Karpas-422 (cell line): ENCODE measurements at places on chromosomes 7 and 10. TPM values are rescaled to one million over a fixed set of nuclear protein-coding genes. Genes with fewer than 3 reads are reported as not detected.
A peak's percentile ranks its signal among the peaks of the same experiment; 100 is the strongest.

AKR1C4 gene
- not detected in 2 replicates for total RNA-seq

FAM25G gene
- not detected in 2 replicates for total RNA-seq

NPFFR1 gene
- total RNA-seq, result not detected in 2 replicates

ZNF680 gene
- 18.3 and 73.6 TPM in 2 replicates for total RNA-seq

DNA sequence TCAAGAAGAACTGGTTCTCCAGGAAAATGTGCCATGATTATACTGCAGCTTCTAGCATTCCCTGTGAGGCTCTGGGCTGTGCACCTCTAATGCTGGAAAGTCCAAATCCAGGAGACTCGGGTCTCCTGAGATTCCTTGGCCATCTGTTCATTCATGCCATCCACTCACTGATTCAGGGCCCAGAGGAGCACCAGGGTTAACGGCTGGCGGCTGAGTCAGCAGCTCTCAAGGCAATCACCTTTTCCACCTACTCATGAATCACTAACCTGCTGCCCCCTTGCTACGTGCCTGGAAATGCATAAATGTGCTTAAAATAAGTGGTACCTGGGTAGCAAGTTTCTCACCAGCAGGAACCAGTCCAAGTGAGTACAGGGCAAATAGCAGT lies 132.7 kb downstream of the KCNMA1 start:
- no peaks in the 10 kb centered on the region for H3K36me3 ChIP-seq
- H3K4me1 ChIP-seq, result peaks cover 10% of the 10 kb centered on the region
- H3K27ac ChIP-seq, result no peak overlapping the region
- no peak overlapping the region for H3K4me3 ChIP-seq
- peaks cover 2% of the 10 kb centered on the region; the same call in 1 of the 2 replicates for H3K27me3 ChIP-seq

DNA sequence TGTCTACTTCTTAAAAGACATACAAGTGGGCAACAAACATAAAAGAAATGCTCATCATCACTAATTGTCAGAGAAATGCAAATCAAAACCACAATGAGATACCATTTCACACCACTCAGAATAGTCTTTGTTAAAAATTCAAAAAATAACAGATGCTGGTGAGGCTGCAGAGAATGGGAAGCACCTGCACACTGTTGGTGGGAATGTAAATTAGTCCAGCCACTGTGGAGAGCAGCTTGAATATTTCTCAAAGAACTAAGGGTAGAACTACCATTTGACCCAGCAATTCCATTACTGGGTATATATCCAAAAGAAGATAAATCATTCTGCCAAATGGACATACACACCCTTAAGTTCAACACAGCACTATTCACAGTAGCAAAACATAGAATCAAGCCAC lies 61.8 kb upstream of the STEAP1 start:
- no peak overlapping the region for H3K27ac ChIP-seq
- no peaks in the 10 kb centered on the region for H3K36me3 ChIP-seq
- H3K4me1 ChIP-seq, result no peaks in the 10 kb centered on the region
- H3K27me3 ChIP-seq, result no peaks in the 10 kb centered on the region
- no peak overlapping the region for H3K4me3 ChIP-seq

GRCh38 chr7:41261080-41261479 lies 441.8 kb downstream of the INHBA start:
- H3K27me3 ChIP-seq, result no peaks in the 10 kb centered on the region
- H3K36me3 ChIP-seq, result no peaks in the 10 kb centered on the region
- DNase-seq, result no peak
- H3K4me3 ChIP-seq, result no peak overlapping the region

GRCh38 chr10:50439806-50440205 lies 183.9 kb downstream of the SGMS1 start:
- H3K4me3 ChIP-seq, result no peak overlapping the region
- H3K4me1 ChIP-seq, result no peaks in the 10 kb centered on the region
- no peak for DNase-seq
- no peaks in the 10 kb centered on the region for H3K36me3 ChIP-seq
- no peaks in the 10 kb centered on the region for H3K27me3 ChIP-seq

DNA sequence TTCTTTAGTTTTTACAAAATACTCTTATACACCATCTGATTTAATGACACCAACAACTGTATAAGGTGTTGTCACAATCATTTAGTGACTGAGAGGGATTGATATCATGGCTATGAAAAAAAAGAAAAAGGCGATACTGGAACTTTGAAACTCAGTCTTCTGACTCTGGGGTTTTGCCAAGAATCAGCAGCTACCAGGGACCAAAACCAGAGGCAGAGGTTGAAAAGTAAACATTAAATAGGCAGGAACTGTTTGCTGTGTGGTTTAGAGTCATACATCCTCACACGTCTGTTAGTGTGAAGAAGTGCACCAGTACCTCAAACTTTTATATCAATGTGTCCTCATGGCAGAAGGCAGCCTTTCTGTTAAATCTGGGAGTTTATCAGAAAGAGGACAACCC lies 19.9 kb upstream of the GGCT start:
- no peak for DNase-seq
- no peak overlapping the region for H3K27ac ChIP-seq
- no peaks in the 10 kb centered on the region for H3K36me3 ChIP-seq
- peaks cover 11% of the 10 kb centered on the region for H3K4me1 ChIP-seq
- no peaks in the 10 kb centered on the region for H3K27me3 ChIP-seq
- no peak overlapping the region for H3K4me3 ChIP-seq

DNA sequence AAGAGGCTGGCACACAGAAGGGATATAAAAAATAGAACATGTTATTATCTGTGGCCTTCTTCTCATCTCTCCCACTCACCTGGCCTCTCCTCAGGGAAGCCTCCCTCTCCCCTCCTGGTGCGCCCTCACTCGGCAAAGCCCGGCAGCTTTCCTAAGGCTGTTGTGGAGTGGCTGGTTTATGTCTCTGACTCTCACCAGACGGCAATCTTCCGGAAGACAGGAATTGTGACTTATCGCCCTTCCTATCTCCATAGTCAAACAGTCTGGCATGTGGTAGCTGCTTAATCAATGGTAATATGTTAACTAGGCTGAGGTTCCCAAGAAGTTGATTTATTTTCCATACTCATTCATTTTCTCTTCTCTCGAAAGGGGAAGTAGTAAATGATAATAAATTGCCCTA lies 78.7 kb downstream of the ATXN7L1 start:
- H3K4me1 ChIP-seq, result no peaks in the 10 kb centered on the region
- no peak for DNase-seq
- no peaks in the 10 kb centered on the region for H3K27me3 ChIP-seq

DNA sequence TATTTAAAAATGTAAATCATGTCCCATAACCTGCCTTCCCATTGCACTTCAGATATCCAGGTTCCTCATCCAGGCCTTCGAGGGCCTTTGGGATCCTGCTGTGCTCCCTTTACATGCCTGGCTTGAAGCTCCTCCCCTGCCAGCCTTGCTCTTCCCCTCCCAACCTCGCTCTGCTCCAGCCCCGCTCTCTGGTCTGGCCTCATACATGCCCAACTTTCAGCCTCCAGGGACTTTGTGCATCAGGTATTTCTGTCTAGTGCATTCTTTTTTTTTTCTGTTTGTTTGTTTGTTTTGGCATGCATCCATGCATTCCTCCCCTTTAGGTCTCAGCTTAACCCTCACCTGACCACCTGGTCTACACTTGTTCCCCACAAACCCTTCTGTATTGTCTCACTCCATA lies 160.3 kb downstream of the SNX10 start:
- H3K4me1 ChIP-seq, result no peaks in the 10 kb centered on the region
- no peaks in the 10 kb centered on the region for H3K36me3 ChIP-seq
- DNase-seq, result no peak
- no peak overlapping the region for H3K4me3 ChIP-seq
- no peaks in the 10 kb centered on the region for H3K27me3 ChIP-seq
- no peak overlapping the region for H3K27ac ChIP-seq

DNA sequence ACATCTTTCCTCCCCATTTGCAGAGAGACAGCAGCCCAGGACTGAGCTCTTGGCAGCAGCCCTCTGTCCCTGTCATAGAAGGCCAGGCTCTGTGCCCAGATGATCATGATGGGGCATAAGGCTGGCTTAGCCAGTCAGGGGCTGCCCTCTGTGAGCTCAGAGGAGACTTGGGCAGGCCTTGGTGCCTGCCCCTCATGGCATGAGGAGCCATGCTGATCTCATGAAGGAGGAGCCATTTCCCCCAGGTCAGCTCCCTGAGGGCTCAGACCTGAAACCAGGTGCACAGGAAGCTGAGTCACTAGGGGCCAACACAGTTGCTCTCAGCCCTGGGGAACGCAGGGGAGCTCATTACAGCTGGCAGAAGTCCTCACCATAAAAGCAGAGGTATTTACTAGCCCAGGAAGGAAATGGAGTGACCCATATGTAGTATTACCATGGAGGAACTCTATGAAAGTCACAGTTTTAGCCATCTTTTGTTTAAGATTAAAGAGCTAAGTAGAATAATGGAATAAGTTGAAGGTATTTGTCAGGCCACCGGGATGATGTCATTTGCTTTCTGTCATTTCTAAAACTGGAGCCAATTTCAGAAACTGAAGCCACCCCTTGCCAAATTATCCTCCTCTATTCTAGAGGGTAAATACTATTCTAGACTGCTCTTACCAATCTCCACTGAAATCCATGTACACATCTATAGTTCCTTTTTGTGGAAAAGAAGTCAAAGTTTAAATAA lies 362.4 kb upstream of the ZNF32 start:
- peaks cover 57% of the 10 kb centered on the region for H3K4me1 ChIP-seq
- H3K4me3 ChIP-seq, result peak overlapping the region; percentile 48
- H3K27ac ChIP-seq, result peak overlapping the region; percentile 86
- no peaks in the 10 kb centered on the region for H3K36me3 ChIP-seq

- no peak for DNase-seq
- no peaks in the 10 kb centered on the region for H3K36me3 ChIP-seq
- H3K4me3 ChIP-seq, result no peak overlapping the region
- no peaks in the 10 kb centered on the region for H3K4me1 ChIP-seq
- H3K27ac ChIP-seq, result no peak overlapping the region
Measured at GRCh38 chr7:20647036-20647435, 31.6 kb downstream of the ABCB5 start.

DNA sequence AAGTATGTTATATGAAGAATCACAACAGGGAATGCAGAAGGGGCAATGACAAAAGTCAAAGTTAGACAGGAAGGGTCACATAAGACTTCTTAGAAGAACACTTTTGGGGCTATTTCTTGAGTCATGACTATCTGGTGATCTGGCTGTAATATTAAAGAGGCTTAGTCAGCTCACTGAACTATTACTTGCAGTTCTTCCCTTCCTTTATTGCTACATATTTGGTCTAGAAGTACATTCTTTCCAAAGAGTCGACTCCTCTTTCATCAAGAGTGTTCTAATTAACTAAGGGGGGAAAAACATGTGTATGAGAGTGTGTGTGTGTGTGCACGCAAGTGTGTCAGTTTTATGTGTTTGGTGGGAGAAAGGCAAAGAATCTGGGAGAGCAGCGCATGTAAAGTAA lies 247.3 kb upstream of the LRRTM3 start:
- H3K27me3 ChIP-seq, result no peaks in the 10 kb centered on the region
- H3K36me3 ChIP-seq, result no peaks in the 10 kb centered on the region
- H3K4me1 ChIP-seq, result no peaks in the 10 kb centered on the region
- H3K4me3 ChIP-seq, result no peak overlapping the region
- no peak overlapping the region for H3K27ac ChIP-seq

DNA sequence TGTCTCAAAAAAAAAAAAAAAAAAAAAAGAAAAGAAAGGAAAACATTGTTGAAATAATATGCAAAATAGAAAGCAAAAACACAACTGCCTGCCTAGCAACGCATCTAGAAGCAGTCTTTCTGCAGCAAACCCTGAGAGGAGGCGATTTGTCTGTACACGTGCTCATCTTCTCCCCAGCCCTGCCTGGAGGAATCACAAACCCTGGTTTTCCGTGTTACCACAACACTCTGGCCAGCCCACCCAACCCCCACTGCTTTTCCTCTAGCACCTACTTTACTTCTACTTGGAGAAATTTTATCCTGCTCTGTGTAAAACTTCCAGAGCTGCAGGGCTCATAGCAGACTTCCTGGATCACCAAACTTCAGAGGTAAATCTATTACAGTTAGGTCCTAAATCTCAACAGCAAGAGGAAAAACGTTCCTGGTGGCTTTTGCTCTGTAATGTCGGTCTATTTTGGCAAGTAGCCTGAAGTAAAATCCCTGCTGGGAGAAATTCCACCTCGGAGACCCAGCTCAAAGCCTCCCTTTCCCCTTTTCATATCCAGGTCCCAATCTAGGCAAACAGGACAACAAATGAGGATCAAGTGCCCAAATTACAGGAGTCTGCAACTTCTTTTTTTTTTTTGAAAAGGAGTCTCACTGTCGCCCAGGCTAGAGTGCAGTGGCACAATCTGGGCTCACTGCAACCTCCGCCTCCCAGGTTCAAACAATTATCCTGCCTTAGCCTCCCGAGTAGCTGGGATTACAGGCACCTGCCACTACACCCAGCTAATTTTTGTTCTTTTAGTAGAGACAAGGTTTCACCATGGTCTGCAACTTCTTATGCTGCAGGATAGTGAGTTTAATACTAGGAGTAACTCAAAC lies 91.6 kb downstream of the DNMBP start:
- no peaks in the 10 kb centered on the region for H3K27me3 ChIP-seq
- H3K36me3 ChIP-seq, result no peaks in the 10 kb centered on the region
- DNase-seq, result peak; percentile 32
- H3K4me3 ChIP-seq, result no peak overlapping the region
- H3K4me1 ChIP-seq, result no peaks in the 10 kb centered on the region

- H3K4me3 ChIP-seq, result no peak overlapping the region
- no peak for DNase-seq
- H3K27me3 ChIP-seq, result no peaks in the 10 kb centered on the region
- no peaks in the 10 kb centered on the region for H3K36me3 ChIP-seq
- no peak overlapping the region for H3K27ac ChIP-seq
Measured at GRCh38 chr7:103593691-103594090, 147.7 kb upstream of the SLC26A5 start.

DNA sequence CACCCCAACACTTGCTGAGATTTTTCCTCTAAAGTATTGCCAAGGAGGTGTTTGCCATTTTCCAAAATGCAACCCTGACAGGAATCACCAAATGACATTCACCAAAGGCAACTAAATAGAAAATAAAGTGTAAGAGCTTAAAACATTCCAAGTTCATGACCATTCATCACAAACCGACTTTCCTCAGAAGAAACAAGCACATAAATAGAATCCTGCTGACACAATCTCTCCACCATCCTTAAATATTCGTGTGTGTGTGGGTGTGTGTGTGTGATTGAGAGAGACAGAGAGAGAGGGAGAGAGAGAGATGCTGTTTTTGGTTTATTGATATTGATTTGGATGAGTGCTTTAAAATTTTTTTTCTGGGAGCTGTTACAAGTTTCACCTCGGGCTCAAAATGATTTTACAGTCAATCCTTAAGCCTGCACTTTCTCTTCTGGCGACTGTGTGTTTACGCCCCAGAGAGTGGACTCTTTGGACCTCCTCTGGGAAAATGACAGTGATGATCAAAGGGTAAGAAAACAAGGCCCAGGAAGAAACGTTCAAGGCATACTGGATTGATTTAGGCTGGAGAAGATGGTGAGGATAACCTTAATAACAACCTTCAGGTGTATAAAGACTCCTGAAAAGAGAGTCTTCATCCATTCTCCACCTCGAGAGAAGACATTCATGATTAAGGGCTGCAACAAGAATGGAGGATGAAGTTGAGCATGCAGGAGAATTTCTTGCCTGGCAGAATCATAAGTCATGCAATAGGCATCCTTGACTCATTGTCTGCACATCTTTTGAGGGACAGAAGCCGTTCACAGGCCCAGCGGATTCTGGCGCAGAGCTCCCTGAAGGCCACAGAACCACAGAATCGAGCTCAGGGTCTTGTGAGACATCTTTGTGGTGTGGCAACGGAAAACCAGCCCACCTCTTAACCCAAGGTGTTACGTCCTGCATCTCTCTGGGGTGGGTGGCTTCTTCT lies 104.4 kb upstream of the FGFR2 start:
- H3K27ac ChIP-seq, result no peak overlapping the region
- no peak for DNase-seq
- H3K36me3 ChIP-seq, result no peaks in the 10 kb centered on the region
- H3K4me3 ChIP-seq, result no peak overlapping the region
- no peaks in the 10 kb centered on the region for H3K27me3 ChIP-seq
